ENCODE measurements at places on chromosomes 3 and 15.

DNA sequence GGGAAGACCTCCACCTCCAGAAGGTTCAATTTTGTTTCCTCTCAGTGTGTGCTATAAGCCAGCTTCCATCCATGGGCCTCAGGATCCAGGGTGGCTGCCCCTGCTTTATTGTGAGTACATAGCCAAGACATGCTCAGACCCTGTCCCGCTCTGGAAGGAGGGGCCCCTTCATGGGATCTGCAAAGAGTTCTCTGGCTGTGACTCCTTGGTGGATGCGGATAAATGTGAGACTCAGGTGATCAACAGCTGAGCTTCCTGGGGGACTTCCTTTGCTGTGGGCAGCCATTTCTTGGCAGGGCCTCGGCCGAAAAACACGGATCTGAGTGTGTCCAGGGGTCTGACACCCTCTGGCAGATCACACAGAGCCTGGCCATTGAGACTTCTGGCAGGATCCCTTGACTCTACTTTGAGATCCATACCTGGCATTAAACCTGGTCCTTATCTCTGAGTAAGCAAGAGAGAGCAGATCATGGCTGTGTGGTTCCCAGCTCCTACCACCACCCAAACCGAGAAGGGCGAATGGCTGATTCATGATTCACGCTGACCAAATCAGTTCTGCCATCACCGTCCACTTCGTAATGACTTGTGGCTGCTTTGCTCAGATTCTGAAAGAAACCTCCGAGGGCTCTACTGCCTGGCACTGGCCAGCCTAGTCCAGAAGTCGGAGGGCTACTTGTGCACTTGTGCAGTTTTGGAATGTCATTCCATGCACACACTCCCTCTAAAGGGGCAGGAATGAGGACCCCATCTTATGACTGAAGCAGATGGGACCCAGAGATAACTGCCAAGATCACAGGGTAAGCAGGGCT is 68.1 kb downstream of the SENP2 start:
- no peak for DNase-seq

DNA sequence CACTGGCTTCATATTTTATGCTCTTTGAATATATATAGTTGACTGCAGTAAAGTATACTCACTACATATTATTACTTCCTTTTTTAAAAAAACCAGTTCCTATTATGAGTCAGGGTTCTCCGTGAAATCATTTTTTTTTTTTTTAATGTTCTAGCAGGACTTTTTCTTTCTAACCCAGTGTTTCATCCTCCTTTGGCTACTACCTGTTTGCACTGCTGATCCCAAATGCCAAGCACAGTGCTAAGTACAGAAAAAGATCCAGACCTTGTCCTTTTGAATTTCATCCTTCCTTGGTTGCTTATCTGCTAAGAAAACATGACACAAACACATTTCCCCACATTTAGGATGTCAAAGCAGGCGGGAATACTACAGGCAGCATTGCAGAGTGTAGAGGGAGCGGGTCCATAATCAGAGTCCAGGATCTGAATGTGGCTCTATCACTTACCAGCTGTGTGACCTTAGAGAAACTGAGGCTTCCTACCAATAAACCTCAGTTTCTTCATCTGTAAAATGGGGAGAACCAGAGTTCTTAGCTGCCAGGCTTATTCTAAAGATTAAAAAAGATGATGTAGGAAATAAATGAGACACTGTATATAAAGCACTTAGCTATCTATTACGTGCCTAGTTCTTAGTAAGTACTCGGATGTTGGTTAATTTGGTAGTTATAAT is 37.2 kb upstream of the ANPEP start:
- no peak for DNase-seq

DNA sequence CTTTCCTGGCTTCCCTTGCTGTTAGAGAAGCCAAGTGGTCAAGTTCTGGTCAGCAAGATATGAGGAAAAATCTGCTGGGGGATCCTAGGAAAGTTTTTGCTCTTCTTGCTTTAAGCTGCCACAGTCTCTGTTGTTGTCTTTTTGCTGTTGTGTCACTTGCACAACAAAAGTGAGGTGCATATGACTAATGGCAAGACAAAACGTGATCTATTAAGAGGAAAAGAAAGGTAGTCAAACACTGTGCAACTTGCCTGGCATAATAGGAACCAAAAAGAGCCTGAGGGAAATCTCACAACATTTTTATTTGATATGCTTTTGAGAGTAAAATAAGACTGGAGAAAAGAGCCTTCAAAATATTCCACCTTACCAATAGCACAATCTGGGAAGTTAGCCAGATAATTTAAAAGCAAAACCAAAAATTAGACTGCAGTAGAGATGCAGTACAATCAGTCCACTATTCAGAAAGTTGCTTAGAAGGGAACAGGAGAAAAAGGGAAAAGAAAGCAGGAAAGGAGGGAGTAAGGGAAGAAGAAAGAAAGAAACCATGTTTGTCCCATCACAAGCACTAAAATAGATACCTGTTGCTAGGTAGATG is 110.0 kb upstream of the SLC4A7 start:
- no peak for DNase-seq

DNA sequence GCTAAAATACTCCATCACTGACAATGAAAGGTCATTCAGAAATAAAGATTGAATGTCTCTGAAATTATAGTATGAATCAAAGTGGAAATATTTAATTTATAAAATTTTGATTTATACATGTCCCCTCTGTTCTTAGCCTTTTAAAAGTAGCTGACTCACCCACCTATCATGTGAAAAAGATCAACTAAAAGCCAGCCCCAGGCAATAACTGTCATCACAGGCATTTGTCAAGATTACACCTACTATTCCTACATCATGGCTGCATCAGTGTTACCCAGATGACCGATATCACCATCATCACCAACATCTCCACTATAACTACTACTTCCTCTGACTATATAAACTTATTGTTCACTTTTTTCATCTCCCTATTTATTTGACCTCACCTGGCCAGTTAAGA is 14.3 kb upstream of the PIK3R4 start:
- peak; percentile 23 for DNase-seq

DNA sequence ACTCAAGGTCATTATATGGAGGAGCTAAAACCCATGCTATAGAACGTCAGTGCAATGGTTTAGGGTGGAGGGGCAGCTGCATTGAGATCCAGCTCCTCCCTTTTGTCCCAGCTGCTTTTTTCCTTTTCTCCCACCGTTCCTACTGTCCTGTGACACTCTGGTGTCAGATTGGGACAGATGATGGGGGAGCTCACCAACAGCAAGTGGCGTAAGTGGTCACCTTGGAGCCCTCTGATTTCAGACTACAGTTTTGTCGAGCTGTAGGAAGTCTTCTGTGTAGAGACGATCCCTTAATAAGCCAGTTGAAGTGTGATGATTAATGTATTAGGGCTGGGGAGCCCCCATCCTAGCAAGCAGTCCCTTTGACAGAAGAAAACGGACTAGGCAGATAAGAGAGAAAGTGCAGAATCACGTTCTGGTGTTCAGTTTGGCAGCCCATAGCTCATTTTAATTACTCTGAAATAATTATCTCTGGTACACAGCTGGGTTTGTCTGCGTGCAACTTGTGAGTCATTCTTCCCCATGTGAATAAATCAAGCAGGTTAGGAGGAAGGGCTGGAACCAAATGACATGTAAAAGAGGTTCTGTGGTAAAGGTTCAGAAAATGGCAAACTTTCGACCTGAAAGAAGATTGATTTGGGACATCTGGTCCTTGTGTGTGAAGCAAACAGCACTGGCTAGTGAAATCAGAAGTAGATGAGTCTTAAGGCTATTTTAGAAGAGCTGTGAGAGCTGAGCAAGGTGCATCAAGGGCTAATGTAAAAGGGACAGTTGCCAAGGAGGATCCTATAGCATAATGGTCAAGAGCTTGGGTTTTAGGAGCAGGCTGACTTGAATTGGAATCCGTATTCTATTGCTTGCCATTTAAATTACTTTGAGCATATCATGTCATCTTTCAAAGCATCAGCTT is 241.4 kb downstream of the EDEM1 start:
- DNase-seq: peak; percentile 98

DNA sequence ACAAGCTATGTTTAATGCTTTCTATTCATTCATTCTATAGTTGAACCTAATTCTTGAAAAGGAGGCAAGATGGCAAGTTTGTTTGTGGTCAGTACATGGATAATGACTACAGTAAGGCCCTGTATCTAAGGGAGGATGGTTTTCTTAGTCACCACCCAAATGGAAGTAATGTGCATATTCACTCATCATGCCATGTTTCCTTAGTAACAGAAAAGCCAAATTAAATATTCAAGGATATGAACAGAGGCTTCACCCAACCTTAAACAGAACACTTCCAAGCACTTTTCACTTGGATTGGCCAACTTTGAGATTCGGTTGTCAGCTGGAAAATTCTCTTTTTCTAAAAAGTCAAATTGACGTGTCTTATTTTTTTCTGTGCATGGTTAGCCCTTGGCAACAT is 805.3 kb upstream of the LMCD1 start:
- DNase-seq: no peak

- peak; percentile 55 for DNase-seq
Observed at GRCh38 chr3:179072100-179072438, 460 bp upstream of the ZMAT3 start.

DNA sequence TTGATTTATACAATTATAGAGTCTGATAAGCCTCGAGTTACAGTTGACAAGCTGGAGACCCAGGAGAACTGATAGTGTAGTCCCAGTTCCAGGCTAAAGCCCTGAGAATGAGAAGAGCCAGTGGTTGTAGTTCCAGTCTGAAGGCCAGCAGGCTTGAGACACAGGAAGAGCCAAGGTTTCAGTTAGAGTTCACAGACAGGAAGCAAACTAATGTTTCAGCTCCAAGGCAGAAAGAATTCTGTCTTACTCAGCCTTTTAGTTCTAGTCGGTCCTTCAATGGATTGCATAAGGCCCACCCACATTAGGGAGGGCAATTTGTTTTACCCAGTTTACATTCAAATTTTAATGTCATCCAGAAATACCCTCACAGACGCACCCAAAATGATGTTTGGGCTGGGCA is 102.7 kb downstream of the CDIN1 start:
- DNase-seq: no peak

DNA sequence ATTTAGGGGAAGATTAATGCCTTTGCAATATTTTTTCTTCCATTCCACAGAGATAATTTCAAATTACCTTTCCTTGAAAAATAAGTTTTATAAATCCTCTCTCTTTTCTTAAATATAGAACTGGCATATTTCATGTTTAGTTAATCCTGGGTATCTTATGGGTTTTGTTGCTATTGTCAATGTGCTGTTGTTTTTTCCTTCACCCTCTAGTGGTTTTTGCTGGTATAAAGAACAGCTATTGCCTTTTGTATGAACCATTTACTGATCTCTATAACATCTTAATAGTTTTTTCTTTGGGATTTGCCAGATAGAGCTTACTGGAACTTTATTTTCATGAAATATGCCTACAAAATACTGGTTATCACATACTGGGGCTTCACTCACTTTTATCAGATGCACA is 359.6 kb upstream of the DPPA4 start:
- no peak for DNase-seq

DNA sequence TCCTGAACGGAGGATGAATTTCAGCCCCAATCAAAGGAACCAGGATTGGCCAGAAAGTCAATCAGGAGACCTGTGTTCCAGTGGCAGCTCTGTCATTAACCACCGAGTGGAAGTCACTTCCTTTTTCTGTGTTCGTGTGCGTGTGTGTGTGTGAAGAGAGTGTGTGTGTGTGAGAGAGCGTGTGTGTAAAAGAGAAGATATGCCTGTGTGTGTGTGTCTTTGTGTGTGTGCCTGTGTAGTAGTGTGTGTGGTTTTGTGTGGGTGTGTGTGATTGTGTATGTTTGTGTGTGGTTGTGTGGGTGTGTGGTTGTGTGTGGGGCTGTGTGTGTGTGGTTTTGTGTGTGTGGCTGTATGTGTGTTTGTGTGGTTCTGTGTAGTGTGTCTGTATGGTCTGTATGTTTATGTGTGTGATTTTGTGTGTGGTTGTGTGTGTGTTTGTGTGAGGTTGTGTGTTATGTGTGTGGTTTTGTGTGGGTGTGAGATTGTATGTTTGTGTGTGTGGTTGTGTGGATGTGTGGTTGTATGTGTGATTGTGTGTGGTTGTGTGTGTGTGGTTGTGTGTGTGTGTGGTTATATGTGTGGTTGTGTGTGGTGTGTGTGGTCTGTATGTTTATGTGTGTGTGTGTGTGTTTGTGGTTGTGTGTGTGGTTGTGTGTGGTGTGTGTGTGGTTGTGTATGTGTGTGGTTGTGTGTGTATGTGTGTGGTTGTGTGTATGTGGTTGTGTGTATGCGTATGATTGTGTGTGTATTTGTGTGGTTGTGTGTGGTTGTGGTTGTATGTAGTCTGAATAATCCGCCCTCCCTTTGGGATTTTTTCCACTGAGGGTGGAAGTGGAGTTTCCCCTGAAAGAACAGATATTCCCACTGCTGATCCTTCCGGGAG is 314.4 kb downstream of the SHQ1 start:
- DNase-seq: peak; percentile 54

GRCh38 chr3:22117751-22118346 is 366.8 kb upstream of the ZNF385D start:
- DNase-seq: peak; percentile 75

DNA sequence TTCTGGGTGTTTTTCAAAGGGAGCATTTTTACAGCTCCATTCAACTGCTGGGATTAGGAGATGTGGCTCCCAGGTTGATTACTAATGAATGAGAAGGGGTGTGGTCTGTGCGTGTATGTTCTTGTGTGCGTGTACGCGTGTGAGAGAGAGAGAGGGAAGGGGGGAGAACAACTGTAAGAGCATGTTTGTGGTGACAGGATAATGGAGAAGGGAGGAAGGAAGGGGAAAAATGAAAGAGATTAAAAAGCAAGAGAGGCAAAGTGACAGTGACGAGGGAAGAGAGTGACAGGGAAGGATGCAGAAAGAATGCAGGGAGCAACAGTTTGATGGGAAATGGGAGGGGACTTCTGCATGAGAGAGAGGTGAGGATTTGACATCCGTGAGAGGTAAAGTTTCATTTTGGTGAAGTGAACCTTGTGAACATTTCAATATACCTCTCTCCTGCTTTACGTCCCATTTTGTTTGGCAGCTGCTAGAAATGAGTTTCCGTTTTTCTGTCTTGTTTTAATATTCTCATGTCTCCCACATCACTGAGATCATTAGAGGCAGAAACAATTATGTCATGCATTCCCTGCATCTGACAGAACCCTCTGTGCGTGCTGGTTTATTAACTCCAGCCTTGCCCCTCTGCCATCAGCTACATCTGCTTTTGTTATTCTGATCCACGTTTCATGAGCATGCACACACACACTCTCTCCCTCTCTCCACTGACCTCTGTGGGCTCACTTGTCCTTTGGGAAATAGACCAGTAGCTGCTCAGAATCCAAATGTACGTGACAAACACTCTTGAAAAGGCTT is 161.6 kb downstream of the GAP43 start:
- peak; percentile 14 for DNase-seq

GRCh38 chr3:37989821-37990480 is 635 bp upstream of the VILL start:
- no peak for DNase-seq

GRCh38 chr3:87468938-87469337 is 192.6 kb upstream of the POU1F1 start:
- no peak for DNase-seq

- DNase-seq: no peak
Observed at GRCh38 chr3:73036694-73037591, 24.5 kb upstream of the EBLN2 start.

DNA sequence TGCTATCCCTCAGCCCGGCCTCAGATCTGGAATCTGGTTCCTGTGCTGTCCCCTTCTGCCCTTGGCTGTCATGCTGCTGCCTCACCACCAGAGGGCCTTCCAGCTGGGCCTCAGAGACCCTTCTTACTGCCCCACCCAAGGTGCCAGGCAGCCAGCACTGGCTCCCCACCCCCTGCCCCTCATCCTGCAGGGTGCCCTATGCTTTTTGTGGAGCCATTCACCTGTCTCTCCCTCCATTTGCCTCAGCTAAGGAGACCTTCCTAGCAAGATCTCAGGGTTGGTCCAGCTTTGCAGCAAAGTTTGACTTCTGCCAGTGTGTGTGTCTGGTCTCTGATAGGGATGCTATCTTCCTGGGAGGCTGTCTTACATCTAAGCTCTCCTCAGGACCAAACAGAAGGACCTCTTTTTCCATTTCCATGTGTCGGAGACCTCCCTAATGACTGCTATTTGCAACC is 1.9 kb upstream of the VWA5B2 start:
- DNase-seq: peak; percentile 73
